ENCODE measurements at places on chromosomes 5 and 9.

GRCh38 chr5:133457439-133458355 is 154.6 kb downstream of the FSTL4 start:
- no peak for DNase-seq

GRCh38 chr5:172835290-172835993 is 1.4 kb downstream of the ERGIC1 start:
- DNase-seq: no peak

GRCh38 chr9:76699971-76700370 is 64.3 kb upstream of the PCA3 start:
- DNase-seq: no peak

DNA sequence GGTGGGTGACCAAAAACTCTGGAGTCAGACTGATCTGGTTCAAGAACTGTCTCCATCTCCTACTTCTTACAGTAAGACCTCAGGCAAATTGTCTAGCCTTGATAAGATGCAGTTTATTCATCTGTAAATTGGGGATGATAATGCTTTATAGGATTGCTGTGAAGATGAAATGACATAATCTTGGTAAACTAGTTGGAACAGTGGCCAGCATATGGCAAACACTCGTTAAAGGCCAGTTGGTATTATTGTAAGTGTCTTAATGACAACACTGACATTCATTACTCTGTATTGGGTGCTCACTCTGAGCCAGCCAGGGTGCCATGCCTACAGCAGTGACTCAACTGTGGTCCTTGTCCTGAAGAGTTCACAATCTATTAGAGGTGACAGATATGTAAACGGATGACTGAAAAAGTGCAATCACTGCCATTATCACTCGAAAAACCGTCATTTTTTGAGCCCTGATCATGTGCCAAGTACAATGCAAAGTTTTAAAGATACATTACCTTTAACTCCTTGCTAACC is 84.9 kb upstream of the HSPA9 start:
- DNase-seq: no peak

GRCh38 chr5:3092664-3093063 is 341.2 kb upstream of the IRX2 start:
- no peak for DNase-seq

DNA sequence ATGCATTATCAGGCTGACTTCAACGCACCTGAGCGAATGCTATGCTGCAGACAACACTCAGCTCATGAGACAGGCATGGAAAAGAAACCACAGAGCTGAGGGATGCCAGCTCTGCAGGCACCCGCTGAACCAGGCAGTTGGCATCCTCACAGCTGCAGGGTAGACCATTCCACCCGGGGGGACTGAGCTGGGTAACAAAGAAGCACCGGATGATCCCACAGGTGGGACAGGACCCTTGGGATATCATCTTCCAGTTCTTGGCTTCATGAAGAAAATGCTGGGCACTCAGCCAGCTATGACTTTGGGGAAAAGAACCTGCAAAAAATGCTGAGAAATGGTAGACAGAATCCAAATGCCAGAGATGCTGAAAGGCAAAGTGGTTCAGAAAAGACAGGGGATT is 9.6 kb downstream of the EPB41L4B start:
- no peak for DNase-seq

DNA sequence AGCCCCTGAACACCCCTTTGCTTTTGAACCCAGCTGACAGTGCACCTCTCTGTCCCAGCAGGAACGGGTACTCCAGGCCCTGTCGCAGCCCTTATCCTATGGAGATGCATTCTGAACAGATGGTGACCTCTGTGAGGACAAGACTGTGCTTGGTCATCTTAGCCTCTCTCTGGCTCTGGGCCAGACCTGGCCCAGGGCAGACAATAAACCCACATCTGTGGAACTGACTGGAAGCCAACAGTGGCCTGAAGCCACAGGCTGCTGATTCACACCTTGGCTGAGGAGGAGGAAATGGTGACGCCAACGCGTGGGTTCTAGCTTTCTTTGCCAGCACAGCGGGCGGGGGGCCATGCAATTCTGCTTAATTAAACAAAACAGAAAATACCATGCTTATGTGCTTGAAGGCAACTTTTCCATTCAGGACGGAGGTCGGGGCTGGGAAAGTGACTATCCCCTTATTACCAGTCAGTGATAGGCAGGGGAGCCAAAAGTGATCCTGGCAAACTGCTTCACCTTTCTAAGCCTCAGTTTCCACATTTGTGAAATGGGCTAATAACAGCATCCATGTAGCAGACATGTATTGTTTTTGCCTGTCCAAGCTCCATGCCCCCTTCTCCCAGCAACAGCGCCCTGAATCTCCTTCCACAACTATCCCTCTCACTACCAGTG is 10.8 kb downstream of the SH3PXD2B start:
- no peak for DNase-seq

- no peak for DNase-seq
Measured at GRCh38 chr5:149583394-149583793, 2.1 kb downstream of the ARHGEF37 start.

DNA sequence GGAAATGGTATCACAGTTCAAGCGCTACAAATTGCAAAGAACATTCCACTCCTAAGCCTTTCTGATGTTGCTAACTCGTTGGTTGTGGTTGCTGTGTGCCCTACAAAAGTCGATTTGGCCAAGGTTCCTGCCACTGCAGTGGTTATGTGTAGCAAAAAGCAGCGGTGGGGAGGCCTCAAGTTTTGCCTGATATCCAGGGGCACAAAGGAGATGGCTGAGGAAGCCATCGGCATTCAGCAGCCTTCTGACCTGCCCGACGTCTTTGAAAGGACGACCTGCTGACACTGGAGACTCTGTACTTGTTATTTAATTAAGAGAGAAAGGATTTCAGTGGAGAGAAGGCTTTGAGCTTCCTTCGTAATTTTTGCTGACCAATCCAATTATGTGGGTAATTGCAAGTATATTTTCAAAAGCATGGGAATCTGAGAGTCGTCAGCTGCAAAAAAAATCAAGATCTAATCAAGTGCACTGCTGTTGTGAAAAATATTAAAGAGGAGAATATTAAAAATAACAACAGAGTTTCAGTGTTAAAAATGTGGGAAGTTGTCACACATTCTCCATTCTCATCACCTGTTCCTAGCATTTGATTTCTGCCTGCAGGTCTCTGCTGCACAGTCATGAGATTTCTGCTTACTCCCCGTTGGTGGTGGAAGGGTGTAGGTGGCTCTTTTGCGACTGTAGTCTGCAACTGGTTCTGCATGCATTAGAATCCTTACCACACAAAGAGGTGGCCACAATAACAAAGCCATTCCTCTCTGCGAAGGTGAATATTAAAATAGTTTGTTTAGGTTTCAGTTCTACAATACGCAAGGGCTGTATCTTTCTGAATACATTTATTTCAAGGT is 319.2 kb downstream of the IRX2 start:
- DNase-seq: no peak

- DNase-seq: no peak
Measured at GRCh38 chr5:139745132-139745799, 50.3 kb upstream of the PSD2 start.

- no peak for DNase-seq
Measured at GRCh38 chr9:131411719-131412681, 18.1 kb downstream of the PRRC2B start.

GRCh38 chr5:156393980-156394379 is 67.0 kb downstream of the SGCD start:
- DNase-seq: no peak

DNA sequence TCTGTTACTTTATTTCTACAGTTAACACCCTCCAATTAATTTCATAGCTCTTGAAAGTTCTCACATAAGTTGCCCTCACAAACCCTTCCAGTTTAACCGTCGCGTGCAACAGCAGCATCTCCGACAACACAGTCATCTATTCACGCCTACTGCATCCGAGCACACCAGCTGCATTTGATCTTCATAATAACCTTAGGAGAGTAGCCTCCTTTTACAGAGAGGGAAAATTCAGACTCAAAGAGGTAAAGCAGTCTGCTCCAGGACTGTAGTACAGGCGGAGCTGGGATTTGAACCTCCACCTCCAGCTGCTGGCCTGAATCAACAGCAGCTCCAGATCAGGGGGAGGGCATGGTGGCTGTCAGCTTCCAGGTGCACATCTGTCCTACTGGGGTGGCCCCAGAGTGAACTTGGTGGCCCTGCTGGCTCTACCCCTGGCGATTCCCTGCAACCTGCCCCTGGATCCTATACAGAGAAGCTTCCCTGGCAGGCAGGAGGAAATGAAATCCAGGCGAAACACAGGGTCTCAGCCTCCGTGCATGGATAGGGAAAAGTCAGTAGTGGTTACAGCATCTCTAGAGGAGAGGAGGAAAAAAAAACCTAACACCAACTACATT is 71.6 kb upstream of the UNC5A start:
- DNase-seq: no peak

GRCh38 chr5:110458313-110458712 is 268.2 kb downstream of the TMEM232 start:
- no peak for DNase-seq

DNA sequence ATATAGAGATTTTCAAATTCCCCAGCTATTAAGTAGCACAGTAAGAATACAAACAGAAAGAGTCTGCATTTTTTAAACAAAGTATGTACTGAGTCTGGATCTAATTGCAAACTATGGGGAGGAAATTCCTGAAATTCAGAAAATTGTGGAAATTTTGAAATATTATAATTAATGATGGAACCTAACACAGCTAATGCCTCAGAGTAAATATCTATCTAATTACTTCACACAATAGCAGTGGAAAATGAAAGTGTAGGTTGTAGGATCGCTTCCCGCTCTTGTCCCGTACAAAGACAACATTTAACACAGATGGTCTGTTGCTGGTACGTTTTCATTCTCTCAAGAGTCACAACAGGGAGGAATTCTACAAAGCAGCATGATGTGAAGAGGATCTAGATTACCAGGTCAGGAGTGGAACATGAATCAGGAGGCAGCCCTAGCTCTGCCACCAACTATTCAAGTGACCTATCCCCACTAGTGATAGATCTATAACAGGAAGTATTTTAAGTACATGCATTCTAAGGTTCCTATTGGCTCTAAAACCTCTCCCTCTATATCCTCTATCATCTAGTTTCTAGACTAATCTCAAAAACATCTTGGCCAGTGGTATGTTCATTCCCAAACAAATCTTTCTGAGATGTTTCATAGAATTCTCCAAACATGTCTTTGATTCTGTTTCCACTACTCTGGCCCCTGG is 58.9 kb upstream of the GRAMD2B start:
- no peak for DNase-seq

GRCh38 chr9:8331507-8332330 is 532.1 kb upstream of the DMAC1 start:
- no peak for DNase-seq

DNA sequence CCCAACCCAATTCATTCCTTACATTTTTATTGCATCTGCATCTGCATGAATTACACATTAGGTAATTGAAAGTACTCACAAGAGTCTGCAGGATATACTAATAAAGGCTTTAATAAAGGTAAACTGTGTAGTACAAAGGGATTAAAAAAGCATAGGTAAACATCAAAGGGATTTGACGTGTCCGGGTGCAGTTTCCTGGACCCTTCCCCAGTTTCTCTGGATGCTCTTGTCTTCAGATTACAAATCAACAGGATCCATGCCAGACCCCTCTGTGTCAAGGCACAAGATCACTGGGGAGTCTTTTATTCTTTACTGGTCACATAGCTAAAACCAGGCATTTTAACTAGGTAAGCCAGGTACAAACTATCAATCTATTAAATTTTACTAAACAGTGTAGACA is 177.2 kb upstream of the TYRP1 start:
- no peak for DNase-seq

- no peak for DNase-seq
Measured at GRCh38 chr5:72812488-72812887, 4.0 kb upstream of the TNPO1 start.

- DNase-seq: no peak
Measured at GRCh38 chr5:54390539-54391031, 64.9 kb upstream of the HSPB3 start.

DNA sequence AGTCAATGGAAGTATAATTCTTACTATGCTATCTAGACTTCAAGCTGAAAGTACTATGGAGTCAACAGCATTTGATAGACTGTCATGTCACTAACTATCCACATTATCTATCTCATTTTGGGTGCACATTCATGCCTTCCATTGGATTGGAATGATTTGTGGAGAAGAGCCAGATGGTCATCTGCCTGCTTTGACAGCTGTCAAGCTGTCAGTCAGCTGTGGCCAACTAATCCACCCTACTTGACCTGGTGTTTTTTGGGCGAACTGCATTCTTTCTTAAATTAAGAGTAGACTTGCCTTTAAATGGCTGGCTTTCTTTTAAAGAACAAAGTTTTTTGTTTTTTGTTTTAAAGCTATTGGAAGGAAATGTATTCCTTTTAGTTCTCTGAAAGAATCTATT is 151.5 kb downstream of the DCP2 start:
- no peak for DNase-seq

GRCh38 chr9:17816431-17817027 is 237.7 kb downstream of the SH3GL2 start:
- no peak for DNase-seq

- no peak for DNase-seq
Measured at GRCh38 chr5:57839025-57839424, 356.4 kb upstream of the ACTBL2 start.

DNA sequence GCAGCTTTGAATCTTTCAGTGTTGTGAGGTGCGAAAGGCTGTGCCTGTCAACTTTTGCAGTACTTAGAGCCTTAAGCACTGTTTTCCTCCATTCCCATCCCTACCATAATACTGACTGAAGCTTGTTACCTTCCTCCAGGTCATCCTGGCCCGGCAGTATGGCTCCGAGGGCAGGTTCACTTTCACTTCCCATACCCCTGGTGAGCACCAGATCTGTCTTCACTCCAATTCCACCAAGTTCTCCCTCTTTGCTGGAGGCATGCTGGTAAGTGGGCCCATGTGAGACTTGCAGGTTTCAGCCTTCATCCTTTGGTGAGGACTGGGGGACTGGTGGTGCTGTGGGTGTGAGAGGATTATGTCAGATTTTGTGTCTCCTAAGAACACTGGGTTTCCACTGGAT is 1.5 kb downstream of the TMED9 start:
- DNase-seq: no peak

GRCh38 chr9:91884696-91885687 is 65.0 kb downstream of the ROR2 start:
- DNase-seq: no peak

DNA sequence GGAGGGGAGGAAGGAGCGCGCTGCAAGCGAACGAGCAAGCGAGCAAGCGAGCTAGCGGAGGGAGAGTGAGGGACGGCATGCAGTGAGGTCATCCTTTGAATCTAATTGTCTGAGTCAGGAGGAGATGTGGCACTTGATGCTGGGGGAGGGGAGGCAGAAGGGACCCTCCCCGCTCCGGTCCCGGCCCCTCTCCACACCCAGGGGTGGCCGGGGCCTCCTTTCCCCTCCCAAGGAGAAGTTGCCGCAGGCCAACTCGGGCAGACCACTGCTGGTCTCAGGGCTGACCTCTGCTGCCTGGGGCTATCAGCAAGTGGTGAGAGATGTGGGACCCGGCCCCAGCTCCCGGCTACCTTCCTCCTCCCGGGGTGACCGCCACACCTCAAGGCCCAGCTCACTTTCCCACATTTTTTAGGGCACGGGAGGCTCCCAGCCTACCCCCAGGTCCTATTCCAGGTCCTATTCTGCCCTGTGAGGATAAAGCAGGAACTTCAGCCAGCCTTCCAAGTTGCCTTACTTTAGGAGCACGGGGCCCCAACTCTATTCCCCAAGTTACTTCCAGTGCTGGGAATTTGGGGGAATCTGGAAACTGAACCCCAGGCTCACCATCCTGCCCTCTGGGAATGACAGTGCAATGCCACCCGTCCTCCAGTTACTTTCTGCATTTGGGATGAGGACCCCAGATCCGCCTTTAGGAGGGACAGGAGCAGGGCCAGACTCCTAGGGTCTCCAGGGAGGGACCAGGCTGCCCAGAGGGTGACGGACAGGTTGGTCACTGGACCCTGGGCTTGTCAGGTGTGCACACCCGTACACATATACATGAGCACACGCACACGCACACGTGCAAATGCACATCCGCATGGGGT is 11.1 kb downstream of the CNTFR start:
- DNase-seq: no peak
